NCI-H187 (cell line): ENCODE measurements at places on chromosomes 4 and X.

- no peak for DNase-seq
Observed at GRCh38 chr4:35124106-35124505, 1120.2 kb downstream of the ARAP2 start.

DNA sequence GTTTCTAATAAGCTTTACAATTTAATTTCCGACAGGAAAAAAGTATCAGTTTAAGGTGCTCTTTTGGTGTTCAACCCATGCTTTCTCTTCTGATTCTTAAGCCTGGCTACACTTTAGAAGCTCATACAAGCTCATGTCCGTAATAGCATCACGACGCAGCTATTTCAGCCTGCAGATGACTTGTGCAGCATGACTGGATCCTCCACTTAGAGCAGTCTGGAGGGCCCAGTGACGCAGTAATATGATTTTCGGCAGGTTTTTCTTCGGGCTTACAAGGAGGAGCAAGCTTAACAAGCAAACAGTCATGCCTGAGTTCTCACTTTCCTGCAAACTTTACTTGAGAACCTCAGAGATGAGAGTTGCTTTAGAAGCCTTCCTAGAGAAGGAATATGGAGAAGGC, 85.3 kb upstream of the MAML3 start:
- no peak for DNase-seq

GRCh38 chrX:270848-271367, 10.3 kb upstream of the PLCXD1 start:
- DNase-seq, result no peak

DNA sequence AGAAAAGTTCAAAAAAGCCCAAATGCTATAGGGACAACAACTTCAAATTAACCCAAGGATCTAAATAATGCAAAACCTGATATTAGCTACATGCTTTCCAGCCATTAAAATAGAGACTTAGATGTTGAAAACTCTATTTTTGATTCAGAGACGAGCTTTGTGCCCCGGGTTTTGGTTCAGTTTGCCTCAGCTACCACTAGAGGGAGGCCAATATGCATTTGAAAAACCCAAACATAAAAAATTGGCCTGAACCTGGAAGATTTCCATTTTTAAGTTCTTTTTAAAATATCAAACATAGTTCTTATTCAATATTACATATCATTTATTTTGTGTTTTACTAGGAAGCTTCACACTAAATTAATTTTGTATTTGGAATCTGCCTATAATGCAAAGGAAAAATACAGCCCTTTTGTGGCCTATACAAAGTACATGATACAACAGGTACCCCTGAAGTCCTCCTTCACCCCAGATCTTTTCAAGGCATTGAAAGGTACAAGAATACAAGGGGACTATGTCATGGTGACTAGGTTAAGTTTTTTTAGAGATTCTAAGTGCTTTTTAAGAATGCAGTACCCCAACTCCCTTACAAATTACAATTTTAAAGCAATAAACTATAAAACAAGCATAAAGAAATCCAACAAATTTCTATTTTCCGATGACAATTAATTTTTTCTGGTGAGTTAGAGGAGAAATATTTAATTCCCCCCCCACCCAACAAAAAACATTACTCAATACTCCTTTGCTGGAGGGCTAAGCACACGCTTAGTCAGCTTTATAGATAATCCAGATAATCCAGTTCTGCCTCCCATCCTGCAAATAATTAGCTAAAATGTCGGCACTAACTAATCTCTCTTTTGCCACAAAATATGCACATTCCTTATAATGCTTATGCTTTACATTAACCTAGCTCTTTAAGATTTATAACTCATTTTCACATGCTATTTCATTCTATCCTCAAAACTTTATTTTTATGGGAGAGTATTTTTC, 97.7 kb upstream of the PTPN13 start:
- DNase-seq, result peak; percentile 32

- DNase-seq, result no peak
Observed at GRCh38 chr4:40864531-40864930, 114.8 kb downstream of the NSUN7 start.

DNA sequence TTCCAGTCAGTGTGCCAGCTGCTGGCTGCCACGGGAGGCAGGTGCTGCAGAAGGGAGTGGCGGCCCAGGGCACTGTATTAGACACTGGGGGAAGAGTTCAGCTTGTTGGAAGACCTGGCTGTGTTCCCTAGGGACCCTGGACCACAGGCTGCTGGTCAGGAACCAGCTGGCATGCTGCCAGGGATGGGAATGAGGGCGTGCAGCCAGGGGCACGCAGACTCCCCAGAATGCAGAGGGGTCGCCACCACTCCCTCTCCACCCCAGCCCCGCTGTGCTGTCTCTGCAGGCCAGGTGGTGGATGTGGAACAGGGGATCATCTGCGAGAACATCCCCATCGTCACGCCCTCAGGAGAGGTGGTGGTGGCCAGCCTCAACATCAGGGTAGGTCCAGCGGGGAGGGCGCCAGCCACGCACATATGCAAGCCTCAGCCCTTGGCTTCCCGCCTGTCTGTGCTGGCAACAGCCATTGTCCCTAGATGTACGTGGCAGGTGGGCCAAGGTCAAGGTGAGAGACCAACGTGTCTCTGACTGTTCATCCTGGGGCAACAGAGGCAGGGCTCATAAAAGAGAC, 12.3 kb downstream of the ABCD1 start:
- DNase-seq, result no peak

- DNase-seq, result no peak
Observed at GRCh38 chr4:173420324-173420752, 21.4 kb upstream of the SCRG1 start.

GRCh38 chrX:153830640-153831428, 490 bp upstream of the PDZD4 start:
- no peak for DNase-seq

DNA sequence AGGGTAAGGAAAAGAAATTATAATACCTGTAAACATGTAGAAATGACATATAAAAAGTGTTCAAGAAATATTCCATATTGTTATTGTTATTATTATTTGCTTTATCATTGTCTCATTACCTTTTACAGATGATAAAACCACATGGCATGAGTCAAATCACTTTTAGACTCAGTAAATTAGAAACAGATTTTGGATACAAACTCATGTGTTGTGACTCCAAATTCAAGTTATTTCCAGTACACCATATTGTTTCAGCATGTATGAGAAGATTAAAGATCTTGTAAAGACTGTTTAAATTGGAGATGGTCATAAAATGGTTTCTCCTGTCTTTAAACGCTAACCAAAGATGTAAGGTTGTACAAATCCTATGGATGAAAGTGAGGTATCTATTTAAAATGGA, 18.1 kb downstream of the PPP1R2C start:
- no peak for DNase-seq

DNA sequence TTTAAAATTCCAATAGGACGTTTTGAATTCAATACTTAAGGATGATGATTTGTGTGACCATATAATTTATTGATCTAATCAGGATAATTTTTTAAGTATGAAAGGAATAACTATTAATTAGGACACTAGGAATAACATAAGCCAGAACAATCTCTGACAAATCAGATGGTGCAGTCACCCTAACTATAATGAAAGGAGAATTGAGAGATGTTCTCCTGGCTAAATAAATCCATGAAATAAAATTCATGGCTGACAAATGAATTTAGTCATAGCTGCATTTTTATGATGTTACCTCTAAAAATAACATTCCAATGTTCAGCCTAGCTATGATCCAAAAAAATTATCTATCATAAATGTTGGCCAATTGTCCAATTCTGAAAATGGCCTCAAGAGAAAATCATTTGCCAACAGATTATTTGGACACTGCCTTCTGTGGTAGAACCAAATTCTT, 190.6 kb upstream of the NEIL3 start:
- DNase-seq, result no peak

GRCh38 chrX:68462197-68462596, 28.9 kb upstream of the OPHN1 start:
- no peak for DNase-seq

DNA sequence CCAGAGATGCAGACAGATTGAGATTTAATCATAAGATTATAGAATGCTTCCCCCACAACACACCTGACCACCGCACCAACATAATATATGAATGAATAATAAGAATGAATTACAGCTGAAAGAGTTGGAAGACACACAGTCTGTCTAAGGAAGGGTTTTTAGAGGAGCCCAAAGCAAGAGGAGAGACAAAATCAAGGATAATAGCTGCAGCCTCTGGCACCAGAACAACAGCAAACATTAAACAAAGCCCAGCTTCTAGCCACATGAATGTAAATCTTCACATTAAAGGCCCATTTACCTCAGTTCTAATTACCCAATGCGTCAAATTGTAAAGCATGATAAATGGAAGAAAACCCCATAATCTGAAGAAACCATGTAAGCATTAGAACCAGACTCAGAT, 133.9 kb downstream of the SPCS3 start:
- DNase-seq, result no peak

GRCh38 chr4:158786121-158786601, 17.3 kb downstream of the FNIP2 start:
- DNase-seq, result no peak

GRCh38 chr4:124066595-124066994, 645.9 kb downstream of the ANKRD50 start:
- no peak for DNase-seq

DNA sequence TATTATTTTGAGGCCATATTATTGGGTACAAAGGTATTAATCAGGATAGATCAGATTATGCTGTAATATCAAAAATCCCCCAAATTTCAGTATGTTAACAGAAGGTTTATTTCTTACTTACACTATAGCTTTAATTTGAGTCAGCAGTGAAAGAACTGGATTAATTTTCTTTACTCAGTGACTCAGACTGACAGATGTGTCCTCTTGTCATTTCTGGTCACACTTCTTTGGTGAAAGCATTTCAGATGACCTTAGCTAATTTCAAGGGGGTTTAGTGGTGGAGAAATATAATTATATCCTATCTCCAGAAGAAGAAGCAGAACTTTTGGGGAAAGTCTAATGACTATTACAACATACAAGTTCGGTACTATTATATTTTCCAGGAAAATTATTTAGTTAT, 12.4 kb downstream of the DDIT4L start:
- DNase-seq, result no peak

GRCh38 chr4:131248314-131248713, 1900.8 kb upstream of the PCDH10 start:
- no peak for DNase-seq

GRCh38 chr4:184147858-184148737, 69.6 kb downstream of the ENPP6 start:
- no peak for DNase-seq

DNA sequence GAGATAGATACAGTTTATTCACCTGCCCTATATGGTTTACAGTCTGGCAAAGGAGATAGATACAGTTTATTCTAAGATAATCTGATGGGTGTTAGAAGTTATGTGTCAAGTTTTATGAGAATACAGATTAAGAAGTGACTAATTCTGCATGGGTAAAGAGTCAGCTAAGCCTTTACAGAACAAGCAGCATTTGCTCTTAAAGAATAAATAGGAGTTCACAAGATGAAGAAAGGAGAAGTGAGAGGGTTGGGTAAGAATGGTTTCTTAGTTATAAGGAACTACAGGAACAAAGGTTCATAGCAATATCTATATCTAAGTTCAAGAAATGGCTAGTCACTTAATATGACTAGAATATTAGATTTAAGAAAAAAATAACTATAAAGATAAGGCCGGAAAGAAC, 47.6 kb downstream of the THOC2 start:
- no peak for DNase-seq

DNA sequence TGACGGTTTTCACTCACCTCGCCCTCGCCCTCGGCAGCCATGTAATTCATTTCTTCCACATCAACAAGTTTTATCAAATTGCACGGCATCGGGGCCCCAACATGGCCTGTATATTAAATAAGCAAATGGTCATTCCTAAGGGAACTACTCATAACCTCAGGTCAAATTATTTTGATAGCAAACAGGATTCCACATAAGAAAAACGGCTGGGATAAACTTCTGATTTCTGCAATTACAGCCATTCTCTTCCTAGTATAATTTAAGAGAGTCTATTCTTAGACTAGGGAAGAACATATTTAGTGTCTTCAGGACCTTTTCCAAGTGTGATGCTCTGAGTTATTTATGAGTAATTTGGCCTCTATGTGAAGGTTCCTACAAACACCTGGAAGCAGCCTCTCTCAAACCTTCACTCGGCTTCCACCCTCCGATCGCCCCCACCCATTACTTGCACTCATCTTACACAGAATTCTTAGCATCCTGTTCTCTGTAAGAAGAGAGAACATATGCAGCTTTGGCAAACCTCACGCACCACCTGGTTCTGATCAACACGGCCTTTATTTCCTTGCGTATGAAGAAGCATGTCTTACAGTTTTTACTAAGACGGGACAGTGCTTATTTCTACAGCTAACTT, 29.4 kb upstream of the CENPU start:
- DNase-seq, result no peak
